Renal cortical epithelial cell (primary cell): ENCODE measurements at places on chromosomes 4 and X.

- no peak for DNase-seq
Observed at GRCh38 chrX:9500584-9500983, 35.7 kb downstream of the TBL1X start.

- DNase-seq: no peak
Observed at GRCh38 chr4:188396037-188396436, 256.8 kb downstream of the TRIML1 start.

DNA sequence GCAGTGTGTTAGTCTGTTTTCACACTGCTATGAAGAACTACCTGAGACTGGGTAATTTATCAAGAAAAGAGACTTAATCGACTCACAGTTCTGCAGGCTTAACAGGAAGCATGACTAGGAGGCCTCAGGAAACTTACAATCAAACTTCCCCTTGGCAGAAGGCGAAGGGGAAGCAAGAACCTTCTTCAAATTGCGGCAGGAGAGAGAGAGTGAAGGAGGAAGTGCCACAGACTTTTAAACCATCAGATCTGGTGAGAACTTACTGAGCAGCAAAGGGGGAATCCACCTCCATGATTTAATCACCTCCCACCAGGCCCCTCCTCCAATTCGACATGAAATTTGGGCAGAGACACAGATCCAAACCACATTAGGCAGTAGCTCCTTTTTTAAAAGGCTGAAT is 59.2 kb upstream of the LEF1 start:
- no peak for DNase-seq

GRCh38 chrX:134480061-134480460 is 20.1 kb downstream of the HPRT1 start:
- DNase-seq: peak; percentile 19

DNA sequence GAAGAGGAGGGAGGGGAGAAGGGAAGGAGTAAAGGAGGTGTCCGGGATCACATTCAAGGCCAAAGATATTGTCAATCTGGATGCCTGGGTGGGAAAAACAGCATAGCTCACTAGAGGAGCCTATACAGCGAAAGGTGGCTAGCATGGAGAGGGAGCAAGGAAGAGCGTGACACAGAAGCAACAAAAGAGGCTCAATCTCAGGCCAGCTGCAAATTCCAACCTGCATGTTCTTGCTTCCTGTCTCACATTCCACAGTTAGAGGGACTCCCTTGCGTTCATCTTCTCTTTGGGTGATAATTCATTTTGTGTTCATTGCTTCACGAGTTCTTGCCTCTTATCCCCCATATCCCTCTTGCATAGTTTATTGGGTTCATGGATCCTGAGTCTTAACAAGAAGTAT is 3.0 kb upstream of the CLNK start:
- DNase-seq: no peak

- no peak for DNase-seq
Observed at GRCh38 chr4:38166082-38166481, 205.9 kb downstream of the PTTG2 start.

DNA sequence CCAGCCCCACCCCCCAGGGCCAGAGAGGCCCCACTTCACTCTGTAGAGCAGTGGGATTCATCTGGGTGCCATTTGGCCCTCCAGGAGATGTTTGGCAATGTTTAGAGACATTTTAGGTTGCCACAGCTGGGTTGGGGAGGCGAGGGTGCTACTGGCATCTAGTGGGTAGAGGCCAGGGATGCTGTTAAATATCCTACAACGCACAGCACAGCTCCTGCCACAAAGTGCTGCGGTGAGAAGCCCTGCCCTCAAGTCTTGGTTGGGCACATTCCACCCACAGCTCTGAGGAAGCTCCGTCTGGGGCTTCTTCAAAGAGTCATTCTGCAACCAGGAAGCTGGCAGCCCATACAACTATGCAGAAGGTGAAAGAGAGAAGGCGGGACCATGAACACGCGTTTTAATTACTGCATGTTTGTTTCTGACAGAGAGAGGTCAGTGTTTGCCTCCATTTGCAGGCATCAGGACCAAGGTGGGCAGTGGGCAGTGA is 48.1 kb upstream of the FAM9C start:
- DNase-seq: no peak

- DNase-seq: no peak
Observed at GRCh38 chrX:20989361-20989760, 384.9 kb upstream of the CNKSR2 start.

GRCh38 chrX:81308086-81308829 is 106.4 kb downstream of the SH3BGRL start:
- no peak for DNase-seq

DNA sequence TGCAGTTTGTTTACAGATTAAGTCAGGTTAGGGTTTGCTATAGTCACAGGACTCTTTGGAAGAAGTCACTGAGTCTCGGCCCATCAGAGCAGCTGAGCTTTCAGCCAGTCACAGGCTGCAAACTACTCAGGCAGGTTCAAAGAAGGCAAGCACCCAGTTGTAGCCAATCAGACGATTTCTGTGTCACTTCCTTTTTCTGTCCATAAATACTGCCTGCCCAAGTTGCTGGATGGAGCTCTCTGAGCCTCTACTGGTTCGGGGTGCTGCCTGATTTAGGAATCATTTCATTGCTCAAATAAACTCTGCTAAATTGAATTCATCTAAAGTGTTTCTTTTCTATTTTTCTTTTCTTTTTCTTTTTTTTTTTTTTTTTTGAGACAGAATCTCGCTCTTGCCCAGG is 7.3 kb upstream of the SH3BP2 start:
- DNase-seq: no peak

DNA sequence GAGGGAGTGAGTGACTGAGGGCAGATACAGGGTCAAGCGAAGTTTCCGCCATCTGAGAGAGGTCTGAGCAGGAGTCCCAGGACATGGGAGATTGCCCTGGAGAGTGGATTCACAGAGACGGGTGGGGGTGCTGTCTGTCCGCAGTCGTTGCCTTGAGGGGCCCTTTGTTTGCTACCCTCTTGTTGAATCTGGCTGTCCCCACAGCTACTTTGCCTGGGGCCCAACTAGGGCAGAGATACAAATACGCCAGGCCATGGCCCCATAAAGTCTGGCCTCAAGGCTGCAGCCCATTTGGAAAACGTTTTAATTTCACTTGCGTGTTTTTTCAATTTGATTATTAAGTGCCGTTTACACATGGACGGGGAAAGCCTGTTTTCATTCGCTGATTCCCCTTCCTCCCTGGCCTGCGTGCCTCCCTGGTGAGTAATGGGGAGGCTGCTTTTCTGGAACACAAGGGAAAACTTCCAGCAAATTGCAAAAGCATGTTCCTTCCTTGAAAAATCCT is 134.4 kb downstream of the SMIM20 start:
- DNase-seq: peak; percentile 61

- DNase-seq: no peak
Observed at GRCh38 chr4:8607603-8608481, 15.3 kb downstream of the CPZ start.

DNA sequence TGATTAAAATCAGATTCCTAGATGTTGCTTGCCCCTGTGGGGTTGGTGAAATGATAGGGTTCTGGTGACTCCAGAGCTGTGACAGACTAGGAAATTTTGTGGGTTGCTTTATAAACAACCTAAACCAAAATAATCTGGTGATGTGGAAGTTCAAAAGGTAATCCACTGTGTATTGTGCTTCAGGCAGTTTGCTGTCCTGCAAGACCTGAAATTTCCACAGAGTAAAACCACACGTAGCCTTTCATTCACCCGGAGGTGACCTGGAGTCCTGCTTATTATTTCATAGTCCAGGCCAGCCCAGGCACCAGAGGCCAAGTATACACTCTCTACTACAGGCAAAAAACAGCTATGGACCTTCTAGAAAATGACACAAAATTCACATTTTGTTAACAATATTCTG is 114.6 kb upstream of the CBR4 start:
- peak; percentile 63 for DNase-seq

- DNase-seq: peak; percentile 97
Observed at GRCh38 chr4:76960014-76960413, 10.5 kb downstream of the SEPTIN11 start.

GRCh38 chr4:169271692-169272007 is 894 bp upstream of the SH3RF1 start:
- no peak for DNase-seq

- DNase-seq: no peak
Observed at GRCh38 chrX:44871931-44872820, 812 bp upstream of the KDM6A start.

GRCh38 chrX:44400588-44400987 is 57.1 kb upstream of the EFHC2 start:
- peak; percentile 96 for DNase-seq

DNA sequence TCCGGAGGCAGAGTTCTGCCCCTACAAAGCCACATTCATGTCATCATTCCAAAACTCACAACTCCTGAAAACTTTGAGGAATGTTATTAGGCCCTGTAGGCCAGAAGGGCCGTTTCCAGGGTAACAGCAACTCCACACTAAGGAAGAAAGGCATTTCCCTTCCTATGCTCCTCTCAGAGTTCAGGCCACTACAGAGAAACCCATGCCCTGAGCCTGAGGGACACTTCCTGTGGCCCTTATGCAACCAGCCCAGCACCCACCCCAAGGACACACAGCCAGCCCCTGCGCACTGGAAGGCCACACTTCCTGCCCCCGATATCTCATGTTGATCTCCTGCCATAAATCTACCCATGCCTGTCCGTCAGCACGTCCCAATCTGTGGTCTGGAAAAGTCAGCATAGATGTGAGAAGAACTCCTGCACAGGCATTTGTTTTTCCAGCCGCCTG is 289.3 kb downstream of the BCOR start:
- peak; percentile 75 for DNase-seq

DNA sequence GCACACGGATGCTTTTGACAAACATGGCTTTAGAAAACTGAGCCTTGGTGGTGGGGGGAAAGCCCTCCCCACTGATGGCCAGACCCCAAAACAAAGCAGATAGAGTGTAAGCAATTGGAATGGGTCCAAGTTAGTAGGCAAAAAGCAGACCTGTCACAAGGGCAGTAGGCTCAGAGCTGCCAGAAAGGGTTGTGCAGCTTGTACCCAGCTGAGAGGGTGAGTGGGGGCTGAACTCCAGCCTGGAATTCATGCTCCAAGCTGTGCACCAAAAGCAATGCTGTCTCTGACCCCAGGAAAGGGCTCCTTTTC is 101.1 kb upstream of the TEX13D start:
- no peak for DNase-seq

DNA sequence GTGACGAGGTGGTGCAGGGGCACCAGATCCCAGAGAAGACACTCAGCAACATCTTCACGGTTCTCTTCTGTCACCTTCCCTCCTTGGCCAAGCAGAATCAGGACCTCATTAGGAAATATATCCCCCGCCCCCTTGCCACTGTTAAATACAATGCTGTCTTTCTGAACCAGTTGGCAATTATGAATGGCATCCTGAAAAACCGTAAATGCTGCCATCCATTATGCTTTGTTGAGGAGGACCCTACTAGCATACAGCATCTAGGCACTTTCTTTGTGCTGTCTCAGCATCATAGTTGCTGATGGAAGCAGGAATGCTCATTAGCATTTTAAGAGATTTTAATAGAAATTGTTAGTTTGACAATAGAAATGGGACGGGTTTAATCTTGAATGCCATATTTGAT is 138.5 kb downstream of the DCLK2 start:
- DNase-seq: no peak

GRCh38 chrX:57211906-57212305 is 74.6 kb upstream of the FAAH2 start:
- DNase-seq: no peak

DNA sequence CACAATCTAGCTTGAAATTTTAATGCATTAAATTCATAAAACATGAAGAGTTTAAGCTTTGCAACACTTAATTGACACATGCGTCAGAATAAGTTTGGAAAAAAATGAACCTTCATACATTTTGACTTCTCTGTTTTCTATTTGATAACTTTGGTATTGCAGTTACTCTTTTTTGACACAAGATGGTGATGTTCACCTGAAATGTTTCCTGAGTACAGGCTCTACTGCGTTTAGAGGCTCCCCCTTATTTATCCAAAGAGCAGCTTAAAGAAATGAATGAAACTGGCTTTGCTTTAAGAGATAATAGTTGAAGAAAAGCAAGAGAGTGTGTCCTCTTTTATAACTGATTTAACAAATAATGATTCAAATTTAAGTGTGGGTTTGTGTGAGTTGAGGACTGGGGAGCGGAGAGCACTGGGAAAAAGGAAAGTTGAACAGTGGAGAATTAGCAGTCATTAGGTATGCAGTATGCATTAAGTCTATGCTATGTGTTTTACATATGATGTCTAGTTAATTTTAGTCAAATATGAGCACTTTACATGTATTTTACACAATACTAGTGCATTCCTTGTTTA is 180.6 kb upstream of the NUDT6 start:
- DNase-seq: peak; percentile 54

DNA sequence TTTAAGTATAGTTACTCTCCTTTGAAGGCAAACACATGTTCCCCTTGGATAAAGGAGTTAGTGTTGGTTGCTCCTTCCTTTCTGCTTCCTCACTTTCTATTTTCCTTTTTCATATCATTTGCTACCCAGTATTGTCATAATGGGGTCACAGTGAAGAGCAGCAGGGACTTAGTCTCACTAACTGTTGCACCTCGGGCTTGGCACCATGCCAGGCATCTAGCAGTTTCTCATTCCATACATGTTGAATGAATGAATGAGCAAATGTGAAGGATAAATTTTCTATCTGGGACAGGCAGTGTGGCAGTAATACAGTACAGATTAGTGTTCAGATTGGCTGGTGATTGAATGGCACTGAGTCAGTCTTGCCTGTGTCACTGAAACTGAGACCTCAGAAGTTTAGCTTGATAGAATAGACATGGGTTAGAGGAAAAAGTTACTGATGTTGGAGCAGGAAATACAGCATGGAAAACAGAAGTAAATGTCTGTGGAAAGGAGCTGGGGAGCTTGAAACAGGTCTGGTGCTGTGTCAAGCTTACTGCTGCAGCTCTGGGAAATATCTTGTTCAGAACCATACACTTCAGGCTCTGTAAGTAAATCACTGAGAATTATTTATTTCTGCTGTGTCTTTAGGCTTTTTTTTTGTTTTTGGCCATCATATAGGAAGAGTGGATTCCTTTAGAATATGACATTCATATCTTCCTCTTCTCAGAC is 55.8 kb upstream of the PITX2 start:
- no peak for DNase-seq

GRCh38 chr4:3208826-3209225 is 40.1 kb upstream of the MSANTD1 start:
- no peak for DNase-seq

GRCh38 chr4:87461281-87461700 is 38.9 kb downstream of the NUDT9 start:
- DNase-seq: no peak

- peak; percentile 1 for DNase-seq
Observed at GRCh38 chrX:66042307-66043077, 2.6 kb upstream of the VSIG4 start.
